ENCODE measurements at places on chromosomes 16 and 17.
A peak's percentile ranks its signal among the peaks of the same experiment; 100 is the strongest.

GRCh38 chr17:8126491-8127066 is 2.7 kb upstream of the HES7 start:
- peak; percentile 40 for DNase-seq

DNA sequence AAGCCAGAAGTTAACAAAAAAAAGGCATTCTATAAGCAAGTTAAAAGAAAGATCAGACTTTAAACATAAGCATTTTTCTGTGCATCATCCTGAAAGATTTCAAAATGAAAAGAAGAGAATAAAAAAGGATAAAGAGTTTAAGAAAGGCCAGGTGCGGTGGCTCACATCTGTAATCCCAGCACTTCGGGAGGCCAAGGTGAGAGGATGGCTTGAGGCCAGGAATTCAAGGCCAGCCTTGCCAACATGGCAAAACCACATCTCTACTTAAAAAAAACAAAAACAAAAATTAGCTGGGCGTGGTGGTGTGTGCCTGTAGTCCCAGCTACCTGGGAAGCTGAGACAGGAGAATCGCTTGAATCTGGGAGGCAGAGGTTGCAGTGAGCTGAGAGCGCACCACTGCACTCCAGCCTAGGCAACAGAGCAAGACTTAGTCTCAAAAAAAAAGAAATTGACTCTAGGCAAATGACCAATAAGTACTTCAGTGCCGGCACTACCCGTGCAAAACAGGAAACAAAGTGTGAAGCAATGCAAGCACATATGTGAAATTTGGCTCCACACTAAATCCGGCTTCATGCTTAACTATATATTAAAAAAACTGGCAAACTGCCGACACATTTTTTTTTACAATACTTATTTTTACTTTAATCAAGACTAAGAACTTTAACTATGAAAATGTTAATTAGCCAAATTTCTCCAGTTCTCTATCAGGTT is 83.2 kb upstream of the C17orf78 start:
- peak; percentile 66 for DNase-seq

DNA sequence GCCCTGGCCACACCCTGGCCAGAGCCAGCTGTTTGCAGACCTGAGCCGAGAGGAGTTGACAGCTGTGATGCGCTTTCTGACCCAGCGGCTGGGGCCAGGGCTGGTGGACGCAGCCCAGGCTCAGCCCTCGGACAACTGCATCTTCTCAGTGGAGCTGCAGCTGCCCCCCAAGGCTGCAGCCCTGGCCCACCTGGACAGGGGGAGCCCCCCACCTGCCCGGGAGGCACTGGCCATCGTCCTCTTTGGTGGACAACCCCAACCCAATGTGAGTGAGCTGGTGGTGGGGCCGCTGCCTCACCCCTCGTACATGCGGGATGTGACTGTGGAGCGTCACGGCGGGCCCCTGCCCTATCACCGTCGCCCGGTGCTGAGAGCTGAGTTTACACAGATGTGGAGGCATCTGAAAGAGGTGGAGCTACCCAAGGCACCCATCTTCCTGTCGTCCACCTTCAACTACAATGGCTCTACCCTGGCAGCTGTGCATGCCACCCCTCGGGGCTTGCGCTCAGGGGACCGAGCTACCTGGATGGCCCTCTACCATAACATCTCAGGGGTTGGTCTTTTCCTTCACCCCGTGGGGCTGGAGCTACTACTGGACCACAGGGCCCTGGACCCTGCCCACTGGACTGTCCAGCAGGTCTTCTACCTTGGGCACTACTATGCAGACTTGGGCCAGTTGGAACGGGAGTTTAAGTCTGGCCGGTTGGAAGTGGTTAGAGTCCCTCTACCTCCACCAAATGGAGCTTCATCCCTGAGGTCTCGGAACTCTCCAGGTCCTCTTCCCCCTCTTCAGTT is 578 bp downstream of the AOC2 start:
- DNase-seq = no peak

DNA sequence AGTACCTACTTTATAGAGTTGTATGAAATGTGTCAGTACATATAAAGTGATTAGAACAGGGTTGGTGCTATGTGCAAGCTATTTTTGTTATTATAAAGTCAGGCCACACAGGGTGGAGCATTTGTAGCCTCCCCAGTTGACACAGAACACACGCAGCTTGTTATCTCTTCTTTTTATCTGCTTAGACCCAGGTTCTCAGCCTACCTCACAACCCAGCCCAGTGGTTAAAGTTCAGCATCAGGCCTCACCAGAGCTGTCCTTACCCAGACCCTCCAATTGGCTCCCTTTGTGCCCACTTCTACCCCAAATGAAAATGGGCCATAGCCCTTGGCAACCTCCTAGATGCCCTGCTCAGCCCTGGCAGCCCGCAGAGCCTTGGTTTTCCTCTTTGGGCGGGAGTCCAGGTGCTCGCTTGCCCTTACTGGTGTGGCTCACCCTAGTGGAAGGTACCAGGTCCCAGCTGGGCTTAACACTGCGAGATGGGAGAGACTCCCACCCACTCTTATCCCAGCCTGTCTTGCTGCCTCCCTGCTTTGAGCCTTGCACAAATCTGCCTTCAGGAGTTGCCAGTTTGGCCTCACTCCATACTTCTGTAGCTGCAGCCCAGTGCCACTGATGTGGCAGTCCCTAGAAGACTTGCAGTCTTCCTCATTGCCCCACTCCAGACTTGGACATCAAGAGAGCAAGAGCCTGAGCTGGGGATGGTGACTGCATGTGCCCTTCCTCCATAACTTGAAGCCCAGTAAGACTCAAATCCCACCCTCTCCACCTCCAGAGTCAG is 1.1 kb upstream of the PIGS start:
- DNase-seq = no peak

GRCh38 chr17:68710976-68711375 is 109.8 kb upstream of the FAM20A start:
- no peak for DNase-seq

All from suppressor macrophage treated with lipopolysaccharide for 1 hour (primary cell).